Upper lobe of left lung (tissue), 6 donors: ENCODE measurements at places on chromosomes 11 and 22. TPM values are rescaled to one million over a fixed set of nuclear protein-coding genes. Genes with fewer than 3 reads are reported as not detected.

GRCh38 chr11:100930185-100930778 lies 199.3 kb downstream of the PGR start:
- DNase-seq: no peak

DNA sequence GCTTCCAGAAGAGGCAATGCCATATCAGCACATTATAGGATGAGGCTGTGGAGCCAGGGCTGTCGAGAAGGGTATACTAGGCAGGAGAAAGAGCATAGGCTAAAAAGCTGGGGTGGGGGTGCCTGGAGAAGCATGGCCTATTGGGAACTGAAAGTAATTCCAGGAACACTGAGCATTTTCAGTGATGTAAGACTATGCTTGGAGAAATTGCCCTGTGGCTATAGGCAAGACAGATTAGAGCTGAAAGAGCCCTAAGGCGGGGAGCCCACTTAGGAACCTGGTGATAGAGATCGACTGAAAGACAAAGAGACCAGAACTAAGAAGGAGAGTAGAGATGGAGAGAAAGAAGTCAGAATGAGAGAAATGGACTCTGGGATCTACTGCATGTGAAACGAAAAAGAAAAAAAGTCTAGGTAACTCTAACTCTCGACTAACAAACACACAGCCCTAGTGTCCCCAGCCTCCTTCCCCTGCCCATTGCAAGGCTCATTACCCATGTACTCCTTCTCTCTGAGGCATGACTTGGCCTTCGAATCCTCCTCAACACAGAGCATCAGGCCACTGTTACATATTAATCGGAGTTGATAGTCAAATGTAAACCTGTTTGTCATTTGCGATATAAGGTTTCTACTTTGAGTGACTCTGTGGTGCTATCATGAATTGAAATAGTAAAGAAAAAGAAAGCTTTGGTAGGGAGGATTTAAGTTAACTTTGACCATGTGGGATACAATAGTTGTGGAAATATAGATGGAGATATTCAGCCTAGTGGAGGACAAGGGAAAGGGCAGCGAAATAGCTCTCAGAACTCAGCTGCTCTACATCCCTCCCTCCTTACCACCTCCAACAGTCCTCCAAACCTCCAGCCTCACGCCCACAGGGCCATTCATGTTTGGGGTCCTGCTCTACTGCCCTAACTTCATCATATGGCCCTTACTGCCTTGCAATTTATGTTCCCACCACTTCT lies 52.3 kb upstream of the BMAL1 start:
- no peak for DNase-seq

GRCh38 chr11:111093061-111093460 lies 152.5 kb upstream of the POU2AF2 start:
- no peak for DNase-seq

GRCh38 chr11:7494086-7494745 lies 8.9 kb downstream of the OLFML1 start:
- DNase-seq: no peak

- DNase-seq: no peak
Measured at GRCh38 chr22:32602154-32602553, 127.5 kb downstream of the FBXO7 start.

- no peak for DNase-seq
Measured at GRCh38 chr11:30322191-30322590, 713 bp upstream of the ARL14EP start.

DNA sequence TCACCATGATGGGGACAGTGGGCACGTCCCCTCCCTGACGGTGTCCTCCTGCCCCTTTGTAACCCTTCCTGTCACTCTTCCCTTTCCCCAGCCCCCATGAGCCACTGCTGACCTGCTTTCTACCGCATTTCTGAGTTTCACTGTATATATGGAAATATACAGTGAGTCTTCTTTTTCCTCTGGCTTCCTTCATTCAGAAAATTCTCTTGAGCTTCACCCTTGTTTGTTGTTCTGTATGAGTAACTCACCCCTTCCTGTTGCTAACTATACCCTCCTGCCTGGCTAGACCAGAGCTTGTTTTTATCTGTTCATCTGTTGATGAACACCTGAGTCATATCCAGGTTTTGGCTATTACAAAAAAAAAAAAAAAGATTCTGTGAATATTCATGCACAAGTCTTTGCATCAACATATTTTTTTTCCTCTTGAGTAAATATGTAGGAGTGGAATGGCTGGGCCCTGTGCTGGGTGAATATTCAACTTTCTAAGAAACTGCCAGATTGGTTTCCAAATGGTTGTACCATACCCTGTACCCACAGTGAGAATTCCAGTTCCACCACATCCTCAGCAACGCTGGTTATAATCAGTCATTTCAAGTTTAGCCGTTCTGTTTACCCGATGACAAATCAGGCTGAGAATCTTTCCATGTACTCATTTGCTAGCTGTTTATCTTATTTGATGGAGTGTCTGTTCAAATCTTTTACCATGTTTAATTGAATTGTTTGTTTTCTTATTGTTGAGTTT lies 62.0 kb downstream of the IGF2 start:
- DNase-seq: no peak

GRCh38 chr11:128467610-128468041 lies 119.7 kb downstream of the ETS1 start:
- DNase-seq: no peak

- DNase-seq: no peak
Measured at GRCh38 chr22:43217285-43218030, 30.5 kb upstream of the TTLL12 start.

DNA sequence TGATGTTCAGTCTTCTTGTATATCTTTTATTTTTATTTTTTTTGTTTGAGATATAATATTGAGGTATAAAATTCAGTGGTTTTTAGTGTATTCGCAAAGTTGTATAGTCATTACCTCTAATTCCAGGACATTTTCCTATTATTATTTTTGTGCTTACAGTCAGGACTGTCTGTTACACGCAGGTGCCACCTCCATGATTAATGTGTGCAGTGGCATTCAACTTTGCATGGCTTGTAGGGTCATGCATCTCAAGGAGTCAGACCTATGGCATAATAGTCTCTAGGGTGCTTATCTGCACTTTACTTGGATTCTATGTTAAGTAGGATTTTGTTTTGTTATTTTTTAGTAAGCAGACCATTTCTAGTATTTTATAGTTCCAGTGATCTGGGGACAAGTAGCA lies 1.0 kb downstream of the CTR9 start:
- no peak for DNase-seq

DNA sequence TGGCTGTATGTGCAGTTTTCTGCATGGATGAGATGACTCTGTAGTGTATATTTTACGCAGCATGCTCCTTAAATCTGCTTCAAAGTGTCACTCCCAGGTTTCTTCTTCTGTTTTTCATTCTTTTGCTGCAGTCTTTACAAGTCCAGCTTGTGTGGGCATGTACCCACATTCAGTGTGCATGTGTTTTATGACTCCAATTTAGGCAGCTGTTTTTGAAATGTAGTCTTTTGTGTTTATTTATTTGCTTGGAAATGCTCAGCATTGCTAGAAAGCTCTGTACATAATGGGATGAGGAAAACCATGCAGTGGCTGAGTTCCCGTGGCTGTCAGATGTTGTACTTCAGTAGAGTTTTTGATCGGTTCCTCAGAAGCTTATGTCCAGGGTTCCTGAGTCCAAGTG lies 138.5 kb downstream of the ARHGAP42 start:
- no peak for DNase-seq

- no peak for DNase-seq
Measured at GRCh38 chr11:1504581-1505290, 18.2 kb upstream of the MOB2 start.

DNA sequence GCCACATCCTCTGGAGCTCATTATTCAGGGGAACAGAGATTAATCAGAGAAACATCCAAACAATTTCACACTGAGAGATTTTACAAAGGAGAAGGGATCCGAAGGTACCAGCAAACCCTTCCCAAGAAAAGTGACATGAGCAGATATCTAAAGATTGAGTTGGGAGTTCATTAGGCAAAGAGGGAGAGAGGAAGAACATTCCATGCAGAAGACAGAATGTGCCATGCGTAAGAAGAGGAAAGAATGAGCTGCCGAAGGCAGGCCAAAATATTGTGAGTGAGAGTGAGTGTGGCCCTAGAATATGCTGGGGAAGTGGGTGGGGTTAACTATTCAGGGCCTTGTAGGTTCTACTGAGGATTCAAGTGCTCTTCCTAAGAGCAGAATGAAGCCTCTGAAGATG lies 50.0 kb upstream of the LYVE1 start:
- DNase-seq: no peak

DNA sequence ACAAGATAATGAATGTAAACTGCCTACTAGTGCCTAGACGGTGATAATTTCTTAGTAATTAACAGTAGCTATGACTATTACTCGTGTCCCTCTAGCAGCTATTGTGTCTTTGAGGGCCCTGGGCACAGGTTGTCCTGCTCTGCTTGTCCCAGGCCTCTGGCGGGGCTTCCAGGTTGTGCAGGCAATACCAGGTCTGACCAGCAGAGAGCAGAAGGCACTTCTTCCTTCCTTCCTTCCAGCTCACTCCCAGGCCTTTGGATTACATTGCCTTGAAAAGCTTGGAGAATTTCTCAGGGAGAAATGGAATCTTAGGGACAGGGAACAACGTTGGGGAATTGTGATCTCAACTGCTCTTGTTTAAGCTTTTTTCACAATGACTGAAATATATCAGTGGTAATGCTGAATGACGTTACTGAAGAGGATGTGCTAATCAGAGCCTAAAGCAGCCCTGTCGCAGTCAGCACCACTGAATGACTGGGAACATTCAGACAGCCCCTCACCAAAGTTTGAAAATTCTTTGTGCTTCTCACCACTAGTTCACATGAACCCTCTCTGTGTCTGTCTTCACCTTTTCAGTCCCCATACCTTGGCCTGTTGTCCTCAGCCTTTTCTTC lies 8.4 kb upstream of the CCKBR start:
- peak; percentile 75 for DNase-seq

- DNase-seq: no peak
Measured at GRCh38 chr11:94309757-94310156, 5.4 kb downstream of the IZUMO1R start.

DNA sequence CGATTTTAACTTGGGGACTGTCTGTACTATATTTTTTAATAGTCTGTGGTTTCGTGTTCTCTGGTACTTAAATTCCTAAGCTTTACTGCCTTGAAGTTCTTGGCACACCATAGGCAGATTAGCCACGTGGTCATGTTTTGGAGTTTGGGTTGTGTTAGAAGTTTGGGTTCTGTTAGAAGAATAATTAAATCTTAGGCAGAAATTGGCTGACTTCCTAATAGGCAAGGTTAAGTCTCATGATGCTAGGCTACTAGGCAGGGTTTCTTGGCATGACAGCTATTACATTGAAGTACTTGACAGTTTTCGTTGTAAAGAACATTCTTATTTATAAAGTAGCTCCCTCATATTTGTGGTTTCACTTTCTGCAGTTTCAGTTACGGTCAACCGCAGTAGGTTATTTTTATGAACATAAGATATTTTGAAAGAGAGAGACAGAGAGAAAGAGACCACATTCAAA lies 30.0 kb upstream of the MMP7 start:
- DNase-seq: no peak

DNA sequence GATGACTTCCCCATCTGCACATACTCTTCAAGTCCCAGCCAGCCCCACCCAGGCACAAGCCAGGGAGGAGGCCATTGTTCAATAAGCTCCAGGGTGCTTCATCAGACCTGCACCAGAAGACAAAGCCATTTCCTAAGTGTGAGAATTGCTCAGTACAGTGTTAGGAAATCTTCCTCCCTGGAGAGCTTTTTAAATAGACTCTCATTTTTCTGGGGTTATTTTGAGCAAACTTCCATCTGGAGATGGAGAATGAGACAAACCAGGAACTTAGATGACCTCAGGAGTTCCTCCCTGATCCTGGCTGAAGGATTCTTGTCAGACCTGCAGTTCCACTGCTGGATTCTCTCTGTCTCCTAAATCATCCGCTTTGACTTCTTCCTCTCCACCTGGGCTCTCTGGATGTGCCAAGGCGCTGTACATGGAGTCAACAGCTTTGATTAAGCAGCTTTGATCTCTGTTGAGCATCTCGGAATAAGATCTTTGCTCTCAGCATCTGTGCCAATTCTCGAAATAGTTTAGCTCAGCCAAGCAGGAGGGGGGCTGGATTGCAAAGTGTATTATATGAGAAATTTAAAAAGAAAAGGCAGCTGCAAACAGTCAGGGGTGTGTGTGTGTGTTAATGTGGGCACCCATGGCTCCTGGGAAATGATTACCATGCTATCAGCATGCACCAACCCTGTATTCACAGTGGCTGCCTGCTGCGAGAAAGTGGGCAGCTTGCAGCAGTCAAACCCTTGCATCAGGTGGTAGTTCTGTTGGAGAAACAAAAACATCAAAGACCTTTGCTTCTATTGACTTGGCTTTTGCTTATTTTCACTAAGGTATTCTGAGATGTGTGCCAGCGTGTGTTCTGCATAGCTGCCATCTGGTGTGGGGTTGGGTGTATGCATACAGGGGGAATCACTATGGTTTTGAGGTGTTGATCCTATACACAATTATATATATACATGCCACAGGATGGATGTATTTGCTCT lies 70.2 kb upstream of the NAV2 start:
- no peak for DNase-seq

DNA sequence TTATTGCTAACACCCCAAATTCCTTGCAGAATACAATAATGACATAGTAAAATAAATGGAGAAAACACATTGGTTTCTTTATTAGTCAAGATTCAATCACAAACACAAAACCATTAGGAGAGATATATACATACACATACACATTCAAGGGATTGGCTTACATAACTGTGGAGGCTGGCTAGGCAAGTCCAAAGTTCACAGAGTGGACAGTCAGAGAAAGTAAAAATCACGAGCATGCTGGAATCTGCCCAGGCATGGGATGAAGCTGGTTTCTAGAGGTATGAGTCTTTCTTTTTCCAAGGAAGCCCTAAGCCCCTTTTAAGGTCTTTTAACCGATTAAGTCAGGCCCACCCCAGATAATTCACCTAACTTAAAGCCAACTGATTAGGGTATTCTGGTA lies 13.6 kb upstream of the OR56B1 start:
- no peak for DNase-seq

GRCh38 chr11:27874998-27875830 lies 175.0 kb upstream of the BDNF start:
- DNase-seq: no peak

- DNase-seq: peak; percentile 78
Measured at GRCh38 chr11:67301951-67302516, 1.3 kb upstream of the SSH3 start.

DGCR6L gene
- 45.2 TPM for total RNA-seq

CATSPER1 gene
- total RNA-seq: 0.79 TPM

FAU gene
- 541 TPM for total RNA-seq

FLRT1 gene
- total RNA-seq: not detected

CAVIN3 gene
- total RNA-seq: 45.1 TPM

DLG2 gene
- 7.6 TPM for total RNA-seq

GRAMD1B gene
- 6.4 TPM for total RNA-seq

ALKBH3 gene
- 26.1 TPM for total RNA-seq

ARAP1 gene
- 248 TPM for total RNA-seq

OR6A2 gene
- total RNA-seq: 0.10 TPM

P2RX6 gene
- 0.46 TPM for total RNA-seq

RTN4R gene
- total RNA-seq: 3.1 TPM
